Mucosa of descending colon (tissue), 3 donors: ENCODE measurements at places on chromosomes 2 and 18.

- no peak for DNase-seq
Observed at GRCh38 chr18:49609256-49610021, 47.6 kb downstream of the LIPG start.

DNA sequence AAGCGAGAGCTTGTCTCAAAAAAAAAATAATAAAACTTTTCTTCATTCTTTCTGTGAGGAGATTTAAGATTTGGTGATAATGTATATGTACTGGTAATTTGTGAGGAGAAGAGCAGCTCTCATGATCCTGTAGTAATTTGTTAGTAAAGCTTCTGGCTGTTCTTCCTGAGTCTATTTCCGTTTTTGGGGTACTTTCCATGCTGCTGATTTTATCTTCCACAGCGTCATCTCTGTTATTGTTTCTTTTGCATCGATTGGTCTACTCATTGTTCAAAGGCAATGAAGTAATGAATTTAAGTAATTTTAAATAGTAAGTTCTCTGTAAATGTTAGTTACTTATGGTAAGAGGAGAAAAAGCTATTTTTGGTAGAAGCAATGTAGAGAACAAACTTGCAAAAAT is 12.0 kb downstream of the NDUFAF7 start:
- DNase-seq = no peak

GRCh38 chr18:61948846-61949438 is 56.1 kb upstream of the RNF152 start:
- DNase-seq = no peak

DNA sequence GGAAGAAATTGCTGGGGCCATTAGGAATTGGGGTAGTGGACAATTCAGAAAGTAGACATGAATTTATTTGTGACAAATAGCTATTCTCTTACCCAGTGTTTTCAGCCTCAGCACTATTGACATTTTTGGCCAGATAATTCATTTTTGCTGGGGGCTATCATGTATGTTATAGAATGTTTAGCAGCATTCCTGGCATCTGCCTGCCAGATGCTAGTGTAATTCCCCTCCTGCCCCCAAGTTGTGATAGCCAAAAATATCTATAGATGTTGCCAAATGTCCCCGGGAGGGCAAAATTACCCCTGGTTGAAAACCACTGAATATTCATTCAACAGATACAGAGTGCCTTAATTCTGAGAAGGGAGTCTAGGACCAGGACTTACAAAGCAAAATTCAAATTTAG is 183.6 kb downstream of the BABAM2 start:
- DNase-seq = no peak

DNA sequence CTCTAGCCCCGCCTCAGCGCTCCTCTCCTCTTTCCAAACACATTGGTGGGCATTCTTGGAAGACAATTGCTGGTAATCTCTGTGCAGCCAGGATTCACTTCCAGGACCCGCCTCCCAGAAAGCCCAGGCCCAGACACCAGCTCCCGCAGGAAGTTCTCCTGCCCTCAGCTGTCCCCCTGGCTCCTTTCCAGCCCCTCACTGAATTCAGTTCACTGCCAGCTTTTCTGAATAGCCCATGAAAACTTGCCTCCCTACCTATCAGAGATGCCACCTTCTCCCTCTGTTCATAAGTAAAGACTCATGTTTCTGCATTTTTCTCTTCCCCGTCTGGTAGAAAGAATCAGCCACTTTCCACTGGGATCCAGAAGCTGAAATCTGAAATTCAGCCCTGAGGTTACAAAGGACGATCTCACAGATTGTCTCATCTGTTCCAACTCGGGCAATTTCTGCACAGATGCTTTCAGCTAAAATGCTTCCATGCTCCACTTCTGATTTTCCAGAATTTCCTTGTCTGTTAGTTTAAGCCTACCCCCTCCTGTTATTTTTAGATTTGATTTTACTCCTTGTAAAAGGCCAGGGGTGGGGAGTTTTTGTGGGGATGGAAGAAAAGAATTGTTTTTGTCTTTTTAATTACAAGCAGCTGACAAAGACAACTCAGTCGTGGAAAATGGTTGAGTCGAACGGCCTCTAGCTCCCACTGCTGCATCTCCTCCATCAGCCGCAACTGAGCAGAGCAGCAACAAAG is 98.1 kb downstream of the SP3 start:
- no peak for DNase-seq

DNA sequence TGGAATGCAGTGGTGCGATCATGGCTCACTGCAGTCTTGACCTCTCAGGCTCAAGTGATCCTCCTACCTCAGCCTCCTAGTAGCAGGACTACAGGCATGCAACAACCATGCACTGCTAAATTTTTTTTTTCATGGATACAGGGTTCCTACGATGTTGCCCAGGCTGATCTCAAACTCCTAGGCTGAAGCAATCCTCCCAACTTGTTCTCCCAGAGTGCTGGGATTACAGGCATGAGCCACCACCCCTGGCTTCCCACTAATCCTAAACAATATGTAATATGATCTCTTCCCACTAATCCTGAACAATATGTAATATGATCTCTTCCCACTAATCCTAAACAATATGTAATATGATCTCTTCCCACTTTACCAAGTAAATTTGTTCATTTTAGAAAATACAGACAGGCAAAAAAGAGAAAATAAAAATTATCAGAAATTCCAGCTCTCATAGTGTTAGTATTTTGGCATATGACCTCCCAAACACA is 33.7 kb upstream of the C18orf32 start:
- no peak for DNase-seq

DNA sequence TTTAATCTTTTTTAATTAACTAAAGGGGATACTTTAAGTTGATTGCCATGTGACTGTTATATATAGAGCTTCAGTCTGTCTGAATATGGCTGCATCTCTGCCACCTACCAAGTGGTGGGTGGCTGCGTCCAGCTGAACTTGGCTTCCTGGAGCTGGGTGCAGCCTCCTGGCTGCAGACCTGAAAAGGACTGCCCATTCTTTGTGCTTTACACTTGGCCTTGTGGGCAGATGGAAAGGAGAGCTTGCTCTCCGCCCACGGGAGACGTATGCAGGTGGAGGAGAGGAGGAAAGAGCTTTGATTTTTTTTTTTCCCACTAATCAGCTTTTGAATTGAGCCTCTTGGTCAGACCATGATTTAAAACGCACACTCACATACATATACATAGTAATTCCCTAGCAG is 34.7 kb downstream of the NCK2 start:
- no peak for DNase-seq
